Brain (organoid and tissue), 16 donors: ENCODE measurements at places on chromosomes 7 and 10.
A peak's percentile ranks its signal among the peaks of the same experiment; 100 is the strongest.

DNA sequence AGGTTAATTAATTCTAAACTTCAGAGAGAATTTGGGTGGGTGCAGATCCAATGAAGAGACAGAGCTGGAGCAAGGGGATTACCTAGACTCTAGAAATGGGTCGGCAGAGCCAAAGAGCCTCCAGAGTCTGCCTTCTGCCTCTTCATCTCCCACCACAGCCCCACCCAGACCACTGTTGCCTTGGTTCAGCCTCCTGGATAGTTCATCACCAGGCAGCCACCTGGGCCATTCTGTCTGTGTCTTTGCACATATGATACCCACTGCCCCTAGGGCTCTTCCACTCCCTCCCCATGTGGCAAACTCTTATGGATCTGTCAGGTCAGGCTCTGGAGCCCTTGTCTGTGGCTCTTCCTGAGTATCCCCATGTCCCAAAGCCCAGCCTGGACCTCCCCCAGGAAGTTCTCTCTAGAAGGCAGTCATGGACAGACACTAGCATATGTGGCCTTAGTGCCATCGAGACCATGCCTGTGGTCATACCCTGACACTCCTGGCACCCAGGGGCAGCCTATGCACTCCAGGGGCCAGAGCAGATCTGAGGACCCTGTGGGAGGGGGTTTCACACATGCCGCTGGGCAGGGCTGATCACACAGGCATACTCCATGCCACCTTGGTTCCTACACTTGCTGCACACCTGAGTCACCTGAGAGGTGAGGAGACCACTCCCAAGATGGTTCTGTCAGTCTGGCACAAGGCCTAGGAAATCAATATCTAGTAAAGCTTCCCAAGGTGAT is 41.6 kb downstream of the FRMPD2 start:
- DNase-seq: no peak

DNA sequence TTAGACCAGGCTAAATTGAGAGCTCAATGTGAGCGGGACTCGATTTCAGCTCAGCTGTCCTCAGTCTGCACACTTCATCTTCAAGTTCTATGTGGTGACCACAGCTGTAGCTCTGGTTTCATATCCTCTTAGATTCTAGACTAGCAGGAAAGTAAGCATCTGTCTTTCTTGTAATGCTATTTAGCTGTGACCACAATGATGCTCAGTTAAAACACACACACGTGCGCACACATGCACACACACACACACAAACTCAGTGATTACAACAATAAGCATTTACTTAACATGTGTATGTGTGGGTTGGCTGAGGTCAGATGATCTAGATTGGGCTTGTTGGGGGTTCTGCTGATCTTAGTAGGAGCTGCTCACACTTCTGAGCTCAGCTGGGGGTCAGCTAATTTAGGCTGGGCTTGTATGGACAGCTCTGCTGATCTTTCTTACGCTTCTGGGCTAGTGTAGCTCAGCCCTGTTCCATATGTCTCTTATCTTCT is 82.5 kb downstream of the ZNF365 start:
- DNase-seq: no peak

DNA sequence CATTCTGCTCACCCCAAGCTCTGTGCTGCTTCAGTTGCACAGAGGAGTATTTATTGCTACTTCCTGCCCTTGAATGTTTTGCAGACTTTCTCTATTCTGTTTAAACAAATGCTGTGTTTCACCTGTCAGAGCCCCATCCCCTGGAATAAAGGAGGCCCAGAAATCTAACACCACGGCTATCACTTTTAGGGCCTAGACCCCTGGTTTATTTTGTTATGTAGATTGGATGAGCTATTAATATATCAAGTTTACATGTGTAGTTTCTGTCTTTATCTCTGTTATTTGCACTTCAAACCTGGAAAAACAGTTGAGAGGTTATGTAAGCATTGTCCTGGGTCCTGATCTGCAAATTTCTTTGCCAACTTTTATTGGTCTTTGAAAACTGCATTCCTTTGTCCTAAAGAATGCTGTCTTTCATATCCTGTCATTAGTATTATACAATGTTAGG is 630.1 kb downstream of the PARD3 start:
- no peak for DNase-seq

- DNase-seq: no peak
Observed at GRCh38 chr10:37856881-37857286, 526 bp downstream of the ZNF248 start.

GRCh38 chr7:1620835-1621234 is 49.2 kb upstream of the ELFN1 start:
- no peak for DNase-seq

DNA sequence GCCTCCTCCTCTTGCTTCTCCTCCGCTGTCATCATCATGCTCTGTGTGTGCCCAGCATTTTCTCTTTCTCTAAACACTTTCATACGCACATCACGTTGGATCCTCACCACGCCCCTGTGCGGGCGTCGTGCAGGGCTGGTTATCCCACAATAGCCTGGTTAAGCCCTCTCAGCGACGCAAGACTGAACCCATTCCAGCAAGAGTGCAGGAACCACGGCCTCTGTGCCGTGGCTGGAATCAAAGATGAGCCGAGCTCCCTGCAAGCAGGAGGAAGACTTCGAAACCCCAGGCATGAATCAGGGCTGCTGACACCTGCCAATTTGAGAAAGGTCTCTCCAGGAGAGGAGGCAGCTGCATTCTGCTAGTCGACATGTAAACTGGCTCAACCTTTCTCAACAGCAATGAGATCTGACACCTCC is 74.8 kb upstream of the FOXK1 start:
- peak; percentile 82 for DNase-seq

DNA sequence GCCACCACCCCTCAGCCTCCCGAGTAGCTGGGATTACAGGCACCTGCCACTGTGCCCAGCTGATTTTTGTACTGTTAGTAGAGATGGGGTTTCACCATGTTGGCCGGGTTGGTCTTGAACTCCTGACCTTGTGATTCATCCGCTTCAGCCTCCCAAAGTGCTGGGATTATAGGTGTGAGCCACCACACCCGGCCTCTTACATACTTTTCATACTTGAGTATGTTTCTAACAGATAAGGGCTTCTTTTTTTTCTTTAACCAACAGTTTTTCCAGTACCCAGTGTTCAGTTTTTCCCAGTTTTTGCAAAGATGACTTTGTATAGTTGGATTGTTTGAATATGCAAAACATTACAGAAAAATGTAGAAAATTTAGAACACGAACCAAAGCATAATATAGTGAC is 7.7 kb downstream of the EIF4H start:
- DNase-seq: no peak

- no peak for DNase-seq
Observed at GRCh38 chr7:47389923-47390630, 191.8 kb downstream of the TNS3 start.

DNA sequence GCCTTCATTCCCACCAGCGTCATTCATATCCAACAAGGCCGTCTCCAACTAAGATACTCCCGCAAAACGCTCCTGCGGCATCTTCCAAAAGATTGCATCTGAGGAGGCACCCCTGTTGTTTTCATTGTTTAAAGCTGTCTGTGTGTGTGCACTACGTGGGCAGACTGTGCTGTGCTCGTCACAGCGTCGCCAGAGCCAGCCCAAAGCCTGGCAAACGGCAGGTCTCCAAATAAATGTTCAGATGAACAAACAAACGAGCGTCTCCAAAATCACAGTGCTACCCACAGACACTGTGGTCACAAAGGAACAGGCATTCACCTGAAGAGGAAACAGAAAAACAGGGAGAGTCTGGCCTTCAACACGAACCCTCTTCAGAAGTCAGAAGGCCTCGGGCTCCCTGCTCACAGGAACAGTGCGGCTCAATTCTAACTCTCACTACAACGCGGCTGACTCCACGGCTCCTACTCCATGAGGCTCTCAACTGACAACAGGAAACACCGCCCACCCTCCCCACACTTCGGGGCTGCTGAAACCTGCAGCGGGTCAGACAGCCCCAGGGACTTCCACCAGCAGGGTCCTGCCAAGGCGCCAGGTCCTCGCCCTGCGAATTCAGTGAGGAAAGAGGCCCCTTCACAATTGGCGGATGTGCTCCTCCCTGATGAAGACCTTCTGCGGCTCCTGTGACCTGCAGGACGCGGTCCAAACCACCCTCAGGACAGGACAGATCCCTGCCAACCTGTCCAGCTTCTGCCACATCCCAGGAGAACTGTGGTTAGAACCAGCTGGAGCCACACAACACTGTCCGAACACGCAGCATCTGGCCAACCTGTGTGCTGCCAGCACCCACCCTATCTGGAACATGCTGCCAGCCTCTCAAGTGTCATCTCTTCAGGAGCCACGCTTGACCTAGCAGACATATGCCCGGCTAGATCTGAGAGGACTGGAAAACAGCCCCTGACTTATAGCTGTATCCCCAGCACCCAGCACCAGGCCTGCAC is 36.1 kb downstream of the MAD1L1 start:
- DNase-seq: no peak

- no peak for DNase-seq
Observed at GRCh38 chr7:133699386-133699785, 427.8 kb upstream of the LRGUK start.

- no peak for DNase-seq
Observed at GRCh38 chr10:97937054-97937453, 87.4 kb downstream of the GOLGA7B start.

GRCh38 chr7:86818903-86819302 is 175.2 kb downstream of the GRM3 start:
- DNase-seq: no peak

GRCh38 chr10:87503886-87504285 is 807 bp upstream of the MINPP1 start:
- no peak for DNase-seq

DNA sequence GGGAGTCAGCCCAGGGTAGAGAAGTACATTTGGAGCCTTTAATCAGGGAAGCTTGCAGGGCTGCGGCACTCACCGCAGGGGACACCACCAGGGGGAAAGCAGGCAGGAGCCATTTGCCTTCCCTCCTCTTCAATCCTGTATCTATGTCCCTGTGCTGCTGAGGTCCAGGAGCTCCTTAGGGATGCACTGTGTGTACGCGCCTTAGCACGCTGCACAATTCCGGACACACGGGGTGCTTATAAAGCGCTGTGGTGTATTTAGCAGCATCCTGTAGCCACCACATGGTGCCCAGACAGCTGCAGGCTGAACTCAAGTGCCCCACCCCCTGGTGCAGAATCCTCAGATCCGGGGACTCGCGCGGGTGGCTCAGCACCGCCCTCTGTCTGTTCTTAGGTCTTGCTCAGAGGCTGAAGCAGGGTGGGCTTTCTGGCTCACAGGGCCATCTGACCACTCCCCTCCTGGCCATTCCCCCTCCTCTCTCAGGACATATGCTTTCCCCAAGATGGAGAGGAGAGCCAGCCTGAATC is 421.4 kb downstream of the SDK1 start:
- DNase-seq: peak; percentile 17

- no peak for DNase-seq
Observed at GRCh38 chr7:46478046-46478445, 557.0 kb upstream of the IGFBP3 start.

DNA sequence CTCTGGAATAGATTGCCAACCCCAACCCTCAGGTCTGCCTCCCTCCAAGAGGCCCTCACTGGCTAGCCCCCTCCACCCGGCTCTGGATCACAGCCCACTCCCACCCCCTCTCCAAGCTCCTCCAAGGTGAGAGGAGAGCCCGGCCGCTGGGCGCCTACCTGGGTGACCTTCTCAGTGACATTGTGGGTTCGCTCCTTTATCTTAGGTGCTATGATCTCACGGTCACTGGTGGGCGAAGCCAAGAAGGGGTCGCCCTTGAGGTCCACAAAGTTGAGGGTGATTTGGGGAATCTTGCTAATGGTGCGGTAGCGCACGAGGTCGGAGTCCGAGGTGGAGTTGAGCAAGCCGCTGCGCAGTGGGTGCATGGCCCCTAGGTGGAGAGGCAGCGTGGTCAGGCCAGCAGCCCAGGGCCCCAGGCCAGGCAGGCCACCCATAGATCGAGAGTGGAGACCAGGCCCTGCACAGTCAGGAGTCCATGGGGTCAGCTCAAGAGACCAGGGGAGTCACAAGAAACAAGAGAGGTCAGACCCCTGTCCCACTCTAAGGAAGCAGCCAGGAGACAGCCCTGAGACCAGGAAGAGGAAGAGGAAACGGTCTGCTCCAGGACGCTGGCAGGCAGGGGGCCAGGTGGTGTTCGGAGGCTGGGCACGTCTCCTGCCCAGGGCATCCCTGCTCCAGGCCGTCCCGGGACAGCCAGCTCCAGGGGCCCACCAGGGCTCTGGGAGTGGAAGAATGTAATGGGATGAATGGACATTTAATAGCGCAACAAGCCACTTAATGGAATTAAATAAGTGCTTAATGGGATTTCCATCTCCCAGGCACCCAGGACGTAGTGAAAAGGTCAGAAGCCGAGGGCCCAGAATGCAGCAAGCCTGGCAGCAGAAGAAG is 20.7 kb downstream of the KCNH2 start:
- no peak for DNase-seq

DNA sequence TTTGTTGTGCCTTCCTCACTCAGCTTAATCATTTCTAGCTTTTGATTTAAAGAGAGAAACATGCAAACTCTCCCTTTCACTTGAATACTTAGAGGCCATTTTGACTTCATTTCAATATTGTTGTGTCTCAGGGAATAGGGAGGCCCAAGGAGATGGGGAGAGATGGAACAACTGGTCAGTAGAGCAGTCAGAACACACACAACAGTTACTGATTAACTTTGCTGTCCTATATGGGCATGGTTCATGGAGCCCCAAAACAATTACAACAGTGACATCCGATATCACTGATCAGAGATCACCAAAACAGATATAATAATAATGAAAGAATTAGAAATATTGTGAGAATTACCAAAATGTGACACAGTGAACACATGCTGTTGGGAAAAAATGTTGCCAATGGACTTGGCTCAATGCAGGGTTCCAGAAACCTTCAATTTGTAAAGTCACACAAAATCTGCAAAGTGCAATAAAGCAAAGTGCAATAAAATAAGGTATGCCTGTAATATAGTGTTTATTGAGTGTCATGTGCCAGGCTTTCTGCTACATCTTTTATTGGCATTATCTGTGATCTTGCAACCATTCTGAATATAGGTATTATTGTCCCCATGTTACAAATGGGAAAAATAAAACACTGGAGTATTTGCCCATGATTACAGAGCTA is 38.2 kb downstream of the CCDC71L start:
- DNase-seq: no peak

GRCh38 chr10:126731610-126731990 is 61.1 kb upstream of the C10orf90 start:
- no peak for DNase-seq

- DNase-seq: no peak
Observed at GRCh38 chr7:43148161-43148731, 35.8 kb downstream of the HECW1 start.
